Stimulated activated CD4-positive, alpha-beta T cell treated with anti-CD3 and anti-CD28 coated beads, Interleukin-4, amount 100 ng/mL, for 24 hours (primary cell): ENCODE measurements at places on chromosomes 6 and 20.

DNA sequence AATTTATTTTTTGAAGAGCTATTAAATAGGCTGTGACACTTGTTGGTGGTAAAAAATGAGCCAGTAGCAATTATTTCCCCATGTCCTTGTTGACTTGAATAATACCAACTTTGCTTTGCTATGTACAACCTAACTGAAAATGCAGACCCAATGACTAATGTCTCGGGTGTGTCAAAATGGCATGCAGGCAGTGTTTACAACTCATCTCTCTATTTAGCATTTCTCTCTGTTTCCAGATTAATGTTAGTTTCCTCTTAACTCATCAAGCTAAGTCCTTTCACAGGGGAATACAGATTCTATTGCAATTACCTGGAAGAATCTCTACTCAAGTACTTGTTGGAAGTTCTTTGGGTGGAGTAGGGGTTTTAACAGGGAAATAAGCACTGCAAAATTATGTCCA lies 504.4 kb downstream of the BCKDHB start:
- DNase-seq: no peak

DNA sequence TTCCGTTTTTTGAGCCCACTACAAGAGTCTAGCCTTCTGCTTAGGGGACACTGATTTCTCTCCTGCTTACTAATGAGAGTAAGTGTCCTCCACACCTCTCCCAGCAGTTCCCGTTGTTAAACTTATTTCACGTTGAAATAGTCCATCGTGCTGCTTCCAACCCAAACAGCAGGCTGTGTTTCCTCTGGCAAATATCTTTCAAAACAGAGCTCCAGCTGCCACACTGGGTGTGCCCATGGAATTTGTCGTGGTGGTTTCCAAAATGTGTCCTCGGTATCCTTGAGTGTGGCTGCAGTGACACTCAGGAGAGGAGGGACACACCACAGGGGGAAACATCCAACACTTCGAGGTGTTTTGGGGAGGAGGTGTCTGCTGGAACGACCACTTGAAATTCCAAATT lies 176.5 kb upstream of the RALGAPA2 start:
- DNase-seq: no peak

GRCh38 chr6:31797588-31797987 lies 2.0 kb upstream of the VARS1 start:
- no peak for DNase-seq

GRCh38 chr6:155448668-155449449 lies 6.8 kb downstream of the NOX3 start:
- no peak for DNase-seq

DNA sequence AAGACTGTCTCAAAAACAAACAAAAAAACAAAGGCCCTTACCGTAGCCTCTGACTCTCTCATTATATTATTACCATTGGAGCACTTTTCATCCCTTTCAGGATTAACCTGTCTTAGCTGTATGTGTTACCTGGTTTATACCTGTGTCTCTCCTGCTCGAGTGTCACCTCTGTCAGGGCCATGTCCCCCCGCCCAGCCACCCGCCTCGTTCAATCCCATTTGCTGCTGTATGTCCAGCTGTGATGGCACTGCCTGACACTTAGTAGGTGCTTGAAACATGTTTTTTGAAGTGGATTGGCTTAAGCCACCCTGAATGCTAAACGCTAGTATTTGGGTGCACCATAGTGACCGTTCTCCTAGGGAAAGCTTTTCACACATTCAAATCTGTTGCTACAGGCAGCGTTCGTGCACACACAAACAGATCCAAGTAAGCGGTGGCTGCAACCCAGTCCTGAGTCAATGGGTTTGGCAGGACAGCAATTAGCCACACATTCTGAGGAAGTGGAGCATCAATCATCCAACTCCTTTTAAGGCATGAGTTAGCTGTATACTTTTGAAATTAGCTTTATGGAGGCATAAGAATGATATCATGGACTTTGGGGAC lies 98.9 kb upstream of the ZNF217 start:
- DNase-seq: no peak

DNA sequence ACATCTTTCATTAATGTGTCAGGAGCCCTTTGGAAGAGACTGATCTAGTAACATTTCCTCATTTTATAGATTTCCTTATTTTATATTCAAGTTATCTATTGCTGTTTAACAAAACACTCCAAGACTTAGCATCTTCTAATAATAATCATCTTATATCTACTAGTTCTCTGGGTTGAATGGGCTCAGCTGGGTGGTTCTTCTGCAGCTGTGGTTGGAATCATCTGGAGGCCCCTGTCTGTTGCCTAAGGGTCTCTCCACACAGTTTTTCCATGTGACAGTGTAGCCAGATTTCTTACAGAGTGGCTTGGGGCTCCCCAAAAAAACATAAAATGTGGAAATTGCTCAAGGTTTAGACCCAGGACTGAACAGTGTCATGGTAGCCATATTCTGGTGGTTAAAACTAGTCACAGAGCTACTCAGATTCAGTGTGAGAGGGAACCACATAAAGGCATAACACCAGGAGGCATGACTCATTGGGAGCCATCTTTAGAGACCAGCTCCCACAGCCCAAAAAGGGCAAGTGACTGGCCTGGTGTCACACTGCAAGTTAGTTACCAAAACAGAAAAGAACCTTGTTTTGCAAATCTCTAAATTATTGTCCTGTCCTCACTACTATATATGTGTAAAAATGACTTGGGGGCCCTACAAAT lies 11.5 kb downstream of the SLC2A10 start:
- DNase-seq: no peak

GRCh38 chr6:150600301-150601017 lies 774 bp downstream of the PLEKHG1 start:
- DNase-seq: peak; percentile 70

DNA sequence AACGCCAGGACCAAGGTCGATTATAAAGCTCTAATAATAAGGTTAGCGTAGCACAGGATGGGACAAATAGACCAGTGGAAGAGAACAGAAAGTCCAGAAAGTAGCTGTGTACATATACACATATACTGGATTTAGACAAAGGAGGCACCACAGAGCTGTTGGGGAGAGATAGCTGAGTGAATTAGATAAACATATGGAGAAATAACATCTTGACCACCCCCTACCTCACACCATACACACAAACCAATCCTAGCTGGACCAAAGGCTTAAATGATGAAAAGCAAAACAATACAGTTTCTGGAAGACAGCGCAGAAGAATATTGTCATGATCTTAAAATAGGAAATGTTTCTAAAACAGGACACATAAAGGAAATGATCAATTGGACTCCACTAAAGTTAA lies 112.9 kb downstream of the PXDC1 start:
- no peak for DNase-seq

GRCh38 chr6:62445521-62445920 lies 159.5 kb upstream of the KHDRBS2 start:
- DNase-seq: no peak

- DNase-seq: no peak
Measured at GRCh38 chr6:17347012-17347411, 46.4 kb upstream of the CAP2 start.

- no peak for DNase-seq
Measured at GRCh38 chr6:44737829-44738528, 350.5 kb downstream of the CDC5L start.

GRCh38 chr6:25458485-25458884 lies 179.3 kb downstream of the CARMIL1 start:
- DNase-seq: no peak

DNA sequence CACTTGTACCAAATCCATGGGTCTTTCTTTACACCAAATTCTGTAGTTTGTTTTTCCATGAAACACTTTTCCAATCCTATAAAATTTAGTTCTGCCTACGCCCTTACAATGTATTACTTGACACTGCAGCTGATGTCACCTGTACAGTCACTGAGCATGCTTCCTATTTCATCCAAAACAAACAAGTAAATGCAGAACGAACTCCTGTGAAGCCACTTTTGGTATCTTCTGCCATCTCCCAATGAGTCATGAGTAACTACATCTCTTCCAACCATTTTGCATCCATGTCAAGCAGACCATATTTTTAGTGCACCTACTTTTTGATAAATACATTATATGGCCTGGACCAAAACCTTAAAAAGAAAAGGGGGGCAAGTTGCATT lies 42.4 kb downstream of the HDDC2 start:
- DNase-seq: no peak

DNA sequence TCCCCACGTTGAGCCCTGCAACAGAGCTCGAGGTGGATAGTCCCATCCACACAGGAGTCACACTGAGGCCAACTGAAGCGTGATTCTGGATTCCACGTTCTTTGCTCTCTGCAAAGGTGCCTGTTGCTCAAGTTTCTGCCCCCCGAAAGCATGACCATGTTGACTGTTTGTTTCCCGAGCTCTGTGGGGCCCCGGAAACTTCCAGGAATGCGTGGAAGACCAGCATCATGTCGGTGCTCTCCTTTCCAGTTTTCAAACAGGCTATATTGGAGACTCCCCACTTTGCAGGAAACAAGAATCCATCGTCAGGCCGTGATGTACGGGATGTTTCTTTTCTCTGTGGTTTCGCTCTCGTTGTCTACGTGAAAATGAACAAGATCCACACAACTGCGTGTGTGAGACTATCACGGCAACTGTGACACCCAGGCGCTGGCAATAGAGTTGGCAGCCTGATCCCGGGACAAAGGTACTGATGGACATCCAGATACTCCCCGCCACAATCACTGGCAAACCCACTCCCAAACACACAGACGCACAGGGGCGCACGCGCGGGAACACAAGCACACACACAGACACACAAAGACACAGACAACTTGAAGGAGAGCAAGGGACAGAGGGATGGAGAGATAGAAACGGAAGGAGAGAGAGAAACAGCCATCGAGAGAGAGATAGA lies 444.6 kb upstream of the DEFB115 start:
- no peak for DNase-seq

- DNase-seq: no peak
Measured at GRCh38 chr6:75430631-75431325, 62.8 kb downstream of the FILIP1 start.

DNA sequence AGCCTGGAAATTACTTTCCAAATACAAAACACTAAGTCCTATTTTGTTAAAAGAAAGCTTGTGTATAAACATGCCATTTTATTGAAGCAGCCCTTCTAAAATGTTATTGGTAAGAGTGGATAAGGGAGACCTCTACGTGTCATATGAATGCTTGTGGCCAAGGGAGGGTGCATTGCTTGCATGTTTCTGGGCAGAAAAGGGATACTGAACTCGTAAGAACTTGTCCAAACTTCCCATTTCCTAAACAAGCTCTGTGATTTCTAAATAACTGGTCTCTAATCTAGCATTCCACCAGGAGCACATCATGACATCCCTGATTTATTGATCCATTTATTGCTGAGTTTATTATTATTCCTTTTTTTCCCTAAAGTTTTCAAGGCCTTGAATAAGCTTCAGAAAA lies 474.1 kb downstream of the CD109 start:
- DNase-seq: no peak

GRCh38 chr20:63285636-63286615 lies 7.1 kb upstream of the COL20A1 start:
- no peak for DNase-seq

DNA sequence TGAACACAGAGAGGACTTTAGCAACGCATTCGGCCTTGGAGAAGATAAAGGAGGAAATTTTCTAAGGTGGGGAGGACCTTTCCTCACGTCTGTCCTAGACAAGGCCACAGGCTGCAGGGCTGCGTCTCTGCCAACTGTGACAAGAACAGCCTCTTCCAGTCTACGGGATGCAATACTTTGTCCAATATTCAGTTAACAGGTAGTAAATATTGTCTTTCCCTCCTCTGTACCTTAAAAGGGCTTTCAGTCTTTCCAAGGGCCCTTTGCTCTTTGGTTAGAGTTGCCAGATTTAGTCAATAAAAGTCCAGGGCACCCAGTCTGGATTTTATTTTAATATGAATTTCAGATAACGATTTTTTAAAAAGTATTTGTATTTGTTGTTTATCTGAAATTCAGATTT lies 78.2 kb downstream of the ELOVL4 start:
- no peak for DNase-seq

- DNase-seq: no peak
Measured at GRCh38 chr6:26103141-26103769, 16.0 kb downstream of the HFE start.

DNA sequence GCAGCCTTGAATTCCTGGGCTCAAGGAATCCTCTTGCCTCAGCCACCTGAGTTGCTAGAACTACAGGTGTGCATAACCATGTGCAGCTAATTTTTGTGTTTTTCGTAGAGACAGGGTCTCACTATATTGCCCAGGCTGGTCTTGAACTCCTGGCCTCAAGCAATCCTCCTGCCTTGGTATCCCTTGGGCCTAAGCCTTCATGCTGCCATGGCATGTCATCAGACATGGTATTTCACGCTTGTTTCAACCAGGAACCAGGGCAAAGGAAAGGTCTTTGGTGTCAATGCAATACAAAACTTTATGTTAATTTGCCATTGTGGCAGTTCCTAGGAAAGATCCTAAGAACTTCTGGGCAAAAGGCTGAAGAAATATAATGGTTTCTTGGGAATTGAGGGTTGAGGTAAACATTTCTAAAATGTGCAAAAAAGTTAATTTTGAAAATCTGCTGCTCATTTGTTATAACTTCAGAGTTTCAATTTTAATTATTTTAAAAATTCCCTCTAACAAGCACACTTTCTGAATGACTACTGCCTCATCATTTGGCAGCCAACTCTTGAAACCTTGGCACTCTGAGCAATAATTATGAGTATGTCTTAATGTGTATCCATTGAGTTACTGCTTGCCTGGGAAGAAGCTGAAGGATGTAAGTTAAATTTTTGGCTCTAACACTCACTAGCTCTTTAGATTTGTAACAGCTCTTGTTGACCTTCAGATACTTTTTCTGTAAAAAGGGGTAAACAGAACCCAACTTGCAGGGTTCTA lies 154.1 kb downstream of the GJA10 start:
- no peak for DNase-seq

DNA sequence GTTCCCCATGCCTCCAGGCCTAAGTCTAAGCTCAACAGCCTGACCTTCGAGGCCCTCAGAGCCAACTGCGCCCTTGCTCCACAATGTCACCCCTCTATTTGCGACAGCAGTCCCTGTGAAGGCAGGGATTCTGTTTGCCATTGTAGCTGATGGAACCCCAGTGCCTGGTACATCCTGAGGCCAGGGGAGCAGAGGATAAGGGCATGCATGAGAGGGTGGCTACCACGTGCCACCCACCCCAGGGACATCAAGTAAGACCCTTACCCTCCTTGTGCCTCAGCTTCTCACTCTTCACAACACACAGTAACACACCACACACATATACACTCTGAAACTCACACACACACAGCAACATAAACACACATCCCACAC lies 20.0 kb upstream of the SIRPA start:
- no peak for DNase-seq

GRCh38 chr20:45433316-45433715 lies 17.4 kb downstream of the PIGT start:
- DNase-seq: no peak

GRCh38 chr6:99307295-99307907 lies 42.1 kb downstream of the FAXC start:
- DNase-seq: no peak
